ENCODE measurements at places on chromosomes 2 and 18. TPM values are rescaled to one million over a fixed set of nuclear protein-coding genes. Genes with fewer than 3 reads are reported as not detected.
A peak's percentile ranks its signal among the peaks of the same experiment; 100 is the strongest.

Gene TEX44
- total RNA-seq = not detected

Gene RAX
- not detected for total RNA-seq

Gene LIMS3
- total RNA-seq = 3.1 TPM

Gene KIAA2012
- 0.24 TPM for total RNA-seq

DNA sequence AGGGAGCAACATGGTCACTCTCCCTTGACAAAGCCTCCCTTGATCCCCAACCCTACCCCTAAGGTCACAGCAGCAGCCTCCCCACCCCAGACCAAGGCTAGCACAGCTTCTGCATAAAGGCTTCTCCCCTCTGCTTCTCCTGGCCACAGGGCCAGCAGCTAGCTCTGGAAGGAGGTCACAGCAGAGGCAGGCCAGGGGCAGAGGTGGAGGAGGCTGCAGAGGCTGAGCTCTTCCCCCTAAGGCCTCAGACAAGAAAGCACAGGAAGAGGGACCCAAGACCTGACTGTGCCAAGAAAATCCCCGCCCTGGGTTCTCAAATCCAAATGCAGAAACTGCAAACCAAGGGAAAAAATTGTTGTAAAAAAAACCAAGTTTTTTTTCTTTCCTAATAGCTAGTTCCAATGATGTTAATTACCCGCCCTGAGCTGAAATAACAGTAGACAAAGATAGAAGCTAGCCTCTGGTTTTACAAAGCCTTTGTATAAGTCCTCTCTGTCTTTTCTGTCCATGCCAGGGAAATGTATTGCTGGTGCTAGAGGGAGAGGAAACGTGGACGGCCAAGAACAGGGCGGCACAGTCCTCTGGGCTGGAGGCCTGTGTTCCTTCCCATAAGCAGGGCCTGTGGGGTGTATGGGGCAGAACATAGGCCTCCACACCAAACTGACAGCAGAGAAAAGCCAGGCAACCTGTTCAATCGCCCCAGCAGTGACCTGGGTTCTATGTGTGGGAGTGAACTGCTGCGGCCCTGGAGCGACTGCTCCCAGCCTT is 79.5 kb downstream of the POLR1A start:
- no peaks in the 10 kb centered on the region for H3K4me1 ChIP-seq
- peaks cover 52% of the 10 kb centered on the region for H3K36me3 ChIP-seq
- H3K4me3 ChIP-seq = no peak overlapping the region
- no peak for DNase-seq
- no peaks in the 10 kb centered on the region for H3K27me3 ChIP-seq

- no peaks in the 10 kb centered on the region for H3K27me3 ChIP-seq
- H3K4me1 ChIP-seq = peaks cover 8% of the 10 kb centered on the region
- H3K27ac ChIP-seq = no peak overlapping the region
- H3K36me3 ChIP-seq = no peaks in the 10 kb centered on the region
- DNase-seq = no peak
These were observed 53.5 kb upstream of the SPOPL start for GRCh38 chr2:138447889-138448570.

GRCh38 chr2:222442665-222443064 is 18.3 kb downstream of the SGPP2 start:
- no peaks in the 10 kb centered on the region for H3K36me3 ChIP-seq
- no peak overlapping the region for H3K4me3 ChIP-seq
- H3K27ac ChIP-seq = no peak overlapping the region
- peaks cover 6% of the 10 kb centered on the region for H3K27me3 ChIP-seq

DNA sequence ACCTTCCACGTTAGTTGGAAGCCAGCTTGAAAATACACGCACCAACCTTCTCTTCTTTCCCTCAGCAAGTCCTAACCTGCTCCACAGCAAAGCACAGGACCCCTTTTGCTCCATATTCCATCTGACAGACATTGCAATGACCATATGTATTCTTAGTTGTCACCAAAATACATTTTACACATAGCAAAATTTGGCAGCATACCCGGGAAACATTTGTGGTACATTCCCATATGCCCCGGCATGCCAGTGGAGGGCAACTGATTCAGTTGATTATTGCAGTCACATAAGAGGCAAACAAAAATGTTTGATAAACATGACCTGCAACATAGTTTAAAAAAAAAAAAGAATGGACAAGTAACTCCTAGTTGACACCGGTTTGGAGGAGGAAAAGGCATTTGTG is 202.1 kb upstream of the UBE2E3 start:
- H3K27me3 ChIP-seq = no peaks in the 10 kb centered on the region
- DNase-seq = no peak
- H3K4me1 ChIP-seq = no peaks in the 10 kb centered on the region
- no peak overlapping the region for H3K4me3 ChIP-seq
- H3K36me3 ChIP-seq = no peaks in the 10 kb centered on the region

GRCh38 chr2:234029150-234029733 is 21.3 kb upstream of the SPP2 start:
- peaks cover 3% of the 10 kb centered on the region for H3K36me3 ChIP-seq
- no peak overlapping the region for H3K27ac ChIP-seq
- peaks cover 8% of the 10 kb centered on the region for H3K27me3 ChIP-seq
- no peak overlapping the region for H3K4me3 ChIP-seq
- DNase-seq = no peak
- peaks cover 30% of the 10 kb centered on the region for H3K4me1 ChIP-seq

DNA sequence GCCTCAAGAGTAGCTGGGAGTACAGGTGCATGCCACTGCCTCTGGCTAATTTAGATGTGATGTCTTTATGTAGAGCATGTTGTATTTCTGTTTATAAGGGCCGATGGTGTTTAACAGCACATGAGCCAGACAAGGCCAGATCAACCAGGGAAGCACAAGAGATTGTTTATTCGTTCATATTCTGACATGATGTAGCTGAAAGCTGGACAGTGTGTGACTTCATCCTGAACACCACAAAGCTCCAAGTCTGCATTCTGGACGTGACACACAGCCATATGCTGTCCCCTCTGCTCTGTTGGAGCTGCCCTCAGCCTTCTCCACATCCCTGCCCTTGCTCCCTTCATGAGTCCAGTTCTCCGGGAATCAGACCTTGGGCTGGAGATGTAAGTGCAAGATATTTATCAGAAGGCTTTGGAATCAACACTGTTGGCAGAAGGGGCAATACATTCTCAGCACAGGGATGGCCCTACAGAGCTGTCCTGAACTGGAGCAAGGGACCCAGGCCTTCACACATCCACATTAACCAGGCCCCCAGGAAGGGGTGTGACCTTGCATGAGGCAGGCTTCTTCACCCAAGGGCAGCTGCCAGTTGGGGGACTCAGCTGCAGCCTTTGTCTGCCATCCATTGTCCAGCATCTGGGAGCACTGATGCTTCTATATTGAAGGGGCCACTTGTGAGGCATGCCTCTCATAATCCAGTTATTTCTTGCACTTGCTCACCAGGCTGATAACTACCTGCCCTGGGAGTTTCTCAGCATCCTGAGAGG is 38.5 kb downstream of the EDAR start:
- H3K27me3 ChIP-seq = no peaks in the 10 kb centered on the region
- no peak overlapping the region for H3K27ac ChIP-seq
- peaks cover 35% of the 10 kb centered on the region for H3K36me3 ChIP-seq
- no peak overlapping the region for H3K4me3 ChIP-seq
- DNase-seq = no peak
- H3K4me1 ChIP-seq = no peaks in the 10 kb centered on the region

DNA sequence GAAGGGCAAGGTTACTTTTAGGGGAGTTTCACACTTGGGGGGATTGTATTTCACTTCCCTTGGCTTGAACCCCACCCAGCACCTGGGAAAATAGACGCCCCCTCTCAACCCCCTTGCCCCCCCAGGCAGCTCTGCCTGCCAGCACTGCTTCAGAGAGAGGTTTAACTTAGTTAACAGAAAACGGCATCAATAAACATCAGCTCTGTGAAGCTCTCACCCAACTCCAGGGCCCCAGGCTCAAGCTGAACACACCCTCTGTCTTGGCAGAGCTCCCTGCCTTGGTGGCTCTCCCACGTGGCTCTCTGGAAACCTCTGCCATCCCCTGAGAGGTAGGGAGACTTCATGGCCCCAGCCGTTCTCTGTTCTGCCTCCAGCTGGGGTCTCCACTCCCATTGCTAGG is 244.1 kb downstream of the ACKR3 start:
- H3K36me3 ChIP-seq = no peaks in the 10 kb centered on the region
- peaks cover 18% of the 10 kb centered on the region for H3K4me1 ChIP-seq
- H3K27ac ChIP-seq = no peak overlapping the region
- H3K27me3 ChIP-seq = no peaks in the 10 kb centered on the region
- no peak for DNase-seq

DNA sequence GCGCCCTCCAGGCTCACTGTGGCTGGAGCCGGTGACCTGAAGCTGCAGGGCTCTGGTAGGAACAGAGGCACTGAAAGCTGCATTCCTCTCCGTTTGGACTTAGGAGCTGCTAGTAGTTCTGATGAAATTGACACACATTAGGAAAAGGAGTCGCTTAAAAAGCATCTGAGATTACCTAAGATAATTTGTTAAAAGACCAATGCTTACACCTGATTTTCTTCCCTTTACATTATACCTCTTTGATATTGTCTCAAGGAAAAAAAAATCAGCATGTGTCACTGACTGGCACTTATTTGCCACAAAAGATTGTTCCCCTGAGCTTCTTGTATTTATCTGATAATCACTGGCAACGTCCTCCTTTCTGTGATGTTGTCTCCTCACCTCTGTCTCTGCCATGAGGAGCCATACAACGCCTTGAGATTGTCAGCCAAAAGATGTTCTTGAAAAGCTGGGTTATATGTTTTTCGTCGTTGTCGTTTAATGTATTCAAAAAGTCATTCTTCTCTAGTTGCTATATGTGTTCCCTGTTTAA is 618 bp upstream of the CHN1 start:
- H3K4me3 ChIP-seq = peak overlapping the region; percentile 79
- no peaks in the 10 kb centered on the region for H3K36me3 ChIP-seq
- H3K27ac ChIP-seq = peak overlapping the region; percentile 79
- no peak for DNase-seq
- H3K27me3 ChIP-seq = no peaks in the 10 kb centered on the region

DNA sequence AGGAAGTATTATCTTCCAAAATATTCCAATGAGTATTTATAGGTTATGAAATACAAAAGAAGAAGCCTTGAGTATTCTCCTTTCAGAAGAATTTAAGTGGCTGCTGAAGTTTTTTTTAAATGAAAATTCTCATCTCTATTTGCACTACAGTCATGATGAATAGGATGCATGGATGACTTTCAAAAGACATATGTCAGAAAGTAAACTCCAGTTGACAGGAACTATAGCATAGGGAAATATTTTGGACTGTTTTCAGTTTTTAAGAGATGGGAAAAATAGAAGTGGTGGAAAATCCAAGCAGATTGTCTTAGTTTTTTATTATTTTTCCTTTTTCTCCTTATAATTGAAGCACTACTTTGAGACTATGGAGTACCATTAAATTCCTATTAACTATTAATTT is 825.1 kb upstream of the FSHR start:
- H3K27ac ChIP-seq = no peak overlapping the region
- H3K27me3 ChIP-seq = no peaks in the 10 kb centered on the region
- H3K4me1 ChIP-seq = peaks cover 11% of the 10 kb centered on the region
- H3K36me3 ChIP-seq = peaks cover 2% of the 10 kb centered on the region
- no peak for DNase-seq

- no peaks in the 10 kb centered on the region for H3K27me3 ChIP-seq
- H3K27ac ChIP-seq = peak overlapping the region; percentile 100
- DNase-seq = no peak
- no peaks in the 10 kb centered on the region for H3K36me3 ChIP-seq
- peaks cover 37% of the 10 kb centered on the region for H3K4me1 ChIP-seq
- H3K4me3 ChIP-seq = peak overlapping the region; percentile 99
These were observed 814 bp upstream of the RAB1A start for GRCh38 chr2:65130664-65131175.

- H3K27ac ChIP-seq = no peak overlapping the region
- no peak for DNase-seq
- no peak overlapping the region for H3K4me3 ChIP-seq
- no peaks in the 10 kb centered on the region for H3K36me3 ChIP-seq
- no peaks in the 10 kb centered on the region for H3K27me3 ChIP-seq
These were observed 16.5 kb upstream of the MTCL1 start for GRCh38 chr18:8688816-8689215.

DNA sequence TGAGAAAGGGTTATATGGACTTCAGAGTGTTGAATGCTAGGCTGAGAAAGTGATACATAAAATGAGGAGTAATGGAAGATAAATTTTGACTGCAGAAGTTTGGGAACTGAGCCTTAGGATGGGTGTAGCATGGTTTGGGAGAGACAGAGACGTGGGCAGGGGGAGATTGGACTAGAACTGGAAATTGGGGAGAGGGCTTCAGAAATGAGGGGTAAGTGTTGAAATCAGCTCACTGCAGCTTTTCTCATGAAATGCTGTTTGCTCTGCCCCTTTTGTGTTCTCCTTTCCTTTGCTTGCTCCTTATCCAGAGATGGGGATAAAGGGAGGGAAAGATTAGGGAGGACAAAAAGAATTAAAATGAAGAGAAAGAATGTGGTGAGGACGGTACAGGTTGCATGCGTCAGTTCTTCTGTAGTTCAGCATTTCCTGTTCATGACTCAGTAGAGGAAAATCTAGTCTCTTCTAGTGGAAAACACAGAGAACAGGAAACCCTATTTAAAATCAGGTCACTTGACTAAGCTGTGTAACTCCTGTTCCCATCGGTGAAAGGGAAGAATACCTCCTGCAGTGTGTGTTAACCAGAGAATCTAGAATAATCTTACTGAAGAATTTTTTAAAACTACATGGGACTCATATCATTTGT is 105.6 kb downstream of the CRIM1 start:
- H3K27ac ChIP-seq = no peak overlapping the region
- no peak overlapping the region for H3K4me3 ChIP-seq
- H3K36me3 ChIP-seq = peaks cover 4% of the 10 kb centered on the region
- DNase-seq = no peak

DNA sequence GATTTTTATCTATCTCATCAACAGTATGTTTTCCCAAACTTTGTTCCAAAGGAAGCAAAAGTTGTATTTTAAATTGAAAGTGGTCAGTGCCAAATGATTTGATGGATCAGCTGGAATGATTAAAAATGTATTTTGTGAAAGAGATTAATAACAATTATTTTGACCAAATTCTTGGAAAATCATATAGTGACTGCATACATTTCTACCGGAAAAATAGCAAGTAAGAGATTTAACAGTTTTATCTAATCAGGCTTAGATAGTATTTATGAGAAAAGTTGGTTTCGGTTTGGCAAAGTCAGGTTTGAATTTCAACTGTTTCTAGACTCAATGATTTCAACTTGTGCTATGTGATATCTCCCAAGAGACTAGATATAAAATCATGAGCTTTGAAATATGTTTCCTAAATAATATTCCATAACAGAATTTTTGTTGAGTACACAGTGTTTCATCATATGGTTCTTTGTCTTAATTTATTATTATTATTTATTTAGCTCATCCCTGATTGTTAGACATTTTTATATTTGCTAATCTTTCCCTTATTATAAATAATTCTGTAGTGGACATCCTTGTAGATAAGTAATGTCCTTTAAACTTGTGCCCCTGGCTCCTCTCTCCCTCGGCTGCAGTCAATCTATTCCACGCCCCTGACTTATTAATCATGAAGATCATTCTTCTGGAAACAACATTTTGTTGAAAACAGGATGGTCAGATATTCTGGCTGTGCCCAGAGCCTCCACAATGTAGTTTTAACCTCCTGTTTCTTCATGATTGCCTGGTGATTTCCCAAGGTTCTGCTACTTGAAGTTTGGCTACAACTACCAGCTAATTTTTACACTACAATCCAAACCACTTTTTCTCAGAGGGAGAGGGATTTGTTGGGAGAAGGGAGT is 520.7 kb upstream of the TCF4 start:
- no peaks in the 10 kb centered on the region for H3K27me3 ChIP-seq
- peak overlapping the region; percentile 82 for H3K27ac ChIP-seq
- peaks cover 50% of the 10 kb centered on the region for H3K4me1 ChIP-seq
- no peak for DNase-seq

- H3K4me3 ChIP-seq = no peak overlapping the region
- H3K27ac ChIP-seq = no peak overlapping the region
- H3K36me3 ChIP-seq = no peaks in the 10 kb centered on the region
- H3K27me3 ChIP-seq = peaks cover 52% of the 10 kb centered on the region
- no peak for DNase-seq
These were observed 150.8 kb downstream of the INHBB start for GRCh38 chr2:120496759-120497158.

GRCh38 chr2:139992078-139992477 is 1211.9 kb upstream of the NXPH2 start:
- H3K4me3 ChIP-seq = no peak overlapping the region
- no peaks in the 10 kb centered on the region for H3K4me1 ChIP-seq

Data from mesothelial cell of epicardium (in vitro differentiated cells).